Stimulated activated CD4-positive, alpha-beta T cell treated with anti-CD3 and anti-CD28 coated beads, Interleukin-15, amount 100 ng/mL, for 24 hours (primary cell): ENCODE measurements at places on chromosomes 2 and 18.

GRCh38 chr2:209472112-209472832, 48.4 kb downstream of the MAP2 start:
- no peak for DNase-seq

DNA sequence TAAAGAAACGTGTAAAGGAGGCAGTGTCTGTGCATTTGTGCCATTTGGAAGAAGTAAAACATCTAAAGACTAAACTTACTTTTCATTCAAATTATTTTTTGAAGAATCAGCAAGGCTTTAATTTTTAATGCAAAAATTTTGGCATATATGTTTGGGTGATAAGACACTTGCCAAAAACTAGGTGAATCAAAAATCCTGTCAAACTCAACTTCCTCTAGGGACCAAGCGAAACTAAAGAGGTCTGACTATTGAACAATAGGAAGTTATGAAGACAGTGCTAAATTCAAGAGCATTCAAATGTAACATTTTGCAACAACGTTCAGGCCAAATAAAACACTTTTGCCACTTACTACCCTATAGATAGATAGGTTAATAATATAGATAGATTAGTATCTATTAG, 306.1 kb downstream of the NOL4 start:
- no peak for DNase-seq

GRCh38 chr2:120481446-120482194, 135.7 kb downstream of the INHBB start:
- DNase-seq: no peak

DNA sequence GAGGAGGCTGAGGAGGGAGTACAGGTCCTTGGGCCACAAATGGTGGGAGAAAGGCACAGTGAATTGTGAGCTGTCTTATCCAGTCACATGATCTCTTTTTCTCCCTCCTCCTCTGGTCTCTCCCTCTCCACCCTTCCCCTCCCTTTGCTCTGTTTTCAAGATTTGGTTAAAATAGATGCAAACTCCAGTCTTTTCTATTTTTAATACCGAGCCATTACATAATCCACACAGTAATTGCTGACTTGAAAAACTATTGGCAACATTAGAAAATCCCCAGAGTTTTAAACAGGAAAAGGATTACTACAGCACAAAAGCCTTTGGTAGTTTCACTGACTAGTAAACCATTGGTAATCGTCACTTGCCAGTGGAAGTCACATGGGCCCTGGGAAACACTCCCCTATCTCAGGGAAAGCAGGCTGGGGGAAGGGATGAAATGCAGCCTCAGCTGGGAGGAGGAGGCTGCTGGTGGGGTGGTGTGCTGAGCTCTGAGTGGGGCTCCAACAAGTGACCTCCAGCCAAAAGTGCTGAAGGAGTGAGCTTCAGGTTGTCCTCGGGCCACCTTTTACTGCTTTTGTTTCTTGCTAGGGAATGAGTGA, 57.4 kb upstream of the PCBP1 start:
- DNase-seq: no peak

DNA sequence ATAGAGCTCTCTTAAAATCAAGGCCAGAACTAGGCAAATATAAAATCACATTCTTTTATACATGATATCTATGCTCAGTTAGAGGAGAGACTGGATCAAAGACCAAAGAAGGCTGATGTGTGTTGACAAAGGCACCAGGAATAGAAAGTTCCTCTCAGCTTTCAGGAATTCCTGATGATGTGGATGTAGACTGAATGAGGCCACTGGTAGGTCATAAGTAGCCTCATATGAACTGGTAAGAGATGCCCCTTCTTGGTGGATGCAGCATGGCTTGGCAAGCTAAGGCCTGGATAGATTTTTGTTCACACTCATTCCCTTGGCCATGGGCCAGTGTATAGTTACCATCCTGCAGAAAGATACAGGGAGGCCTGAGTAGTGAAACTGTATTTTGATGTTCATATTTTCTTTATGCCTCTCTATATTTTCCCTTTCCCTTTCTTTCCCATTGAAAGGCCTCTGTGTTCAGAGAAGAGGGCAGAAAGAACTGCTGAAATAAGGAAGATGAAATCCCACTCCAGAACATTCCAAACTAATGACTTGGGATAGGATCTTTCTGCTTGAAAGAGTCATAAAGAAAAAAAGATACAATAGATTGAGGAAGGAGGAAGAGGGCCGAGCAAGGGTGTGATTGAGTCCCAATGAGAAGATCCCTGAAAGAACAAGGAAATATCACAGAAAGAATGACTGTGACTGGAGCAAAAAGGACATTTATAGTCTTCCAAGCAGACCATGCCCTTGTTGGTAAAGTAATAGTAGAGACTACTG, 2182.7 kb upstream of the PIK3C3 start:
- no peak for DNase-seq
